ENCODE measurements at places on chromosomes 4 and X. TPM values are rescaled to one million over a fixed set of nuclear protein-coding genes. Genes with fewer than 3 reads are reported as not detected.

Gene HPSE
- total RNA-seq = 7.1 TPM

Gene FOXR2
- not detected for total RNA-seq

Gene DDX3X
- 944 TPM for total RNA-seq

Gene GSX2
- not detected for total RNA-seq

Gene ITIH6
- not detected for total RNA-seq

Gene CHST7
- 6.3 TPM for total RNA-seq

Gene GC
- total RNA-seq = not detected

Gene FATE1
- not detected for total RNA-seq

DNA sequence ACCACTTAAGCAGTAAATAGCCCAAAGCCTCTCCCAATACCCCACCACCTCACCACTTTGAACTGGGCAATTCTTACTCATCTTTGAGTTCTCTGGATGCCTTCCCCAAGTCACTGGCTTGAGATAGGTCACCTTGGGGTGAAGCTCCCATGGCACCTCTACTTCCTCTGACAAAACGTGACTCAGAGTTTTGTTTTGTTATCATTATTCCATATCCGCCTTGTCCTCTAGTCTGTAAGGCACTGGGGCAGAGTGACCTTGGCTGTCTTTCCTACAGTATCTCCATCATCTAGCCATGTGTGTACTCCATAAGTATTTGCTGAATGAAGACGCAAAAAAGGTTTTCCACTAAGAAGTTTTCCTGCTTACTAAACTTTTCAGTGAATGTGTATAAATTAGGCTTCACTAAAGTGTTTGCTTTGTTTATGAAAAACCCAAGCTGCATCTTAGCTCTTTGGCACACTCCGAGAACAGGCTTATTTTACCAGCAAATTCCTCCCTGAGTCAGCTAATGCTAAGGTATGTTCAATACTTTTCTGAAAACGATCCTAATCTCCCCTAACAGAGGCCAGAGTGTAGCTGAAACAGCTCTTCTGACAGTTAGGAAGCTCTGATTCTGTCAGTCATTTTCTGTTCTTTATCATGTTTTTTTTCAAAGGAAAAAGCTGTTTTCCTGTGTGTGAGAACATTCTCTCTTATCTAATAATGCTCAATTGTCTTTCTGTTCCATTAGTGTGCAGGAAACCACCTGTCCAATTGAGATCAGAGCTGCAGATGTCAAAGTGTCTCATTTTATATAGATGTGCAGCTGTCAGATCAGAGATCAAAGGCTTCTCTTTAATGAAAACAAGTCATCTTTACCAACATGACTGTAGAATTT, 30.2 kb upstream of the TSPAN5 start:
- no peak for DNase-seq

DNA sequence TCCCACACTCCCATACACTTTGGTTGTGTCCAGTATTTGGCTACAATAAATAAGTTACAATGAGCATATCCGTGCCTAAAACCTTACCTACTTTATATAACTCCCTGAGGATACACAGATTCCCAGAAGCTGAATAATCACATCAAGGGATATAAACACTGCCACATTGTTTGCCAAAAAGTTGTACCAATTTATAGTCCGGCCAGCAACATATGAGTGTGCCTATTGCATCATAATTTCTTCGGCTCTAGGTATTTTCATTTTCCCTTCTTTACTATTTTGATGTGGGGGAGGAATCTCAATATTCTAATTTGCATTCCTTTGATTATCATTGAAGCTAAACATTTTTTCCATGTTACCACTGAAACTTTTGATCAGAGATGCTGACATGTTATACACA, 146.4 kb downstream of the PCDH19 start:
- no peak for DNase-seq

- no peak for DNase-seq
These were observed 26.3 kb downstream of the CCNQ start for GRCh38 chrX:153572601-153573000.

- no peak for DNase-seq
These were observed 104.6 kb downstream of the TMEM144 start for GRCh38 chr4:158314756-158315487.

- no peak for DNase-seq
These were observed 27.6 kb upstream of the KCNIP4 start for GRCh38 chr4:21976166-21976565.

GRCh38 chr4:121484633-121485032, 103.8 kb upstream of the QRFPR start:
- DNase-seq = no peak

DNA sequence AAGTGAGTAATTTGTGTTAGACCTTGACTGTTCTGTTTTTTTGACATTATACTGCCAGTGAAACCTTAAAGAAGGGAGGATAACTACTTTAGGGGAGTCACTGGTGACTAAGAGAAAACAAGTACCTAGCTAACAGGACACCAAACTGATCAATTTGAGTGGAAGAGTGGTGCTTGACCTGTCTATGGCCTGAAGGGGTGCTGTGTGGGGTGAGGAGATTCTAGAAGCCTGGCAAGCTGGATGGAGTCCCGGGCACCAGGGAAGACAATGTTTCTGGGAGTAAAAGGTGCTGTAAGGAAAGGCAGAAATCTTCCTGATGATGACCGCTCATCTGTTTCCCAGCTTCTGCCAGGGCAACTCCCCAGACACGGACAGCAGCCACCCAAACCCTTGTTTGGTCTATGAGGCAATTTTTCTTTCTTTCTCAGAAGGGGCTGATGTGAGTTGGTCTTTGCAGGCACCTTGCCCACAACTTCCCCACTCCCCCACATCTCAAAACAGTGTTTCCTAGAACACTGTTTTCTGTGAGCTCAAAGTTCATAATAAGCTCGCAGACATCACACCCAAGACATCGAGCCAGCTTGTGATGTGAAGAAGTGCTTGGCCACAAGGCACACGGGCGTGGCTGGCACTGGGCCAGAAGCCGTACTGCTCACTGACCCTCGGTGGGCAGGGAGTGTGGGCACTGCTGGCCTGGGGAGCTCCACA, 4.6 kb downstream of the TXK start:
- no peak for DNase-seq

DNA sequence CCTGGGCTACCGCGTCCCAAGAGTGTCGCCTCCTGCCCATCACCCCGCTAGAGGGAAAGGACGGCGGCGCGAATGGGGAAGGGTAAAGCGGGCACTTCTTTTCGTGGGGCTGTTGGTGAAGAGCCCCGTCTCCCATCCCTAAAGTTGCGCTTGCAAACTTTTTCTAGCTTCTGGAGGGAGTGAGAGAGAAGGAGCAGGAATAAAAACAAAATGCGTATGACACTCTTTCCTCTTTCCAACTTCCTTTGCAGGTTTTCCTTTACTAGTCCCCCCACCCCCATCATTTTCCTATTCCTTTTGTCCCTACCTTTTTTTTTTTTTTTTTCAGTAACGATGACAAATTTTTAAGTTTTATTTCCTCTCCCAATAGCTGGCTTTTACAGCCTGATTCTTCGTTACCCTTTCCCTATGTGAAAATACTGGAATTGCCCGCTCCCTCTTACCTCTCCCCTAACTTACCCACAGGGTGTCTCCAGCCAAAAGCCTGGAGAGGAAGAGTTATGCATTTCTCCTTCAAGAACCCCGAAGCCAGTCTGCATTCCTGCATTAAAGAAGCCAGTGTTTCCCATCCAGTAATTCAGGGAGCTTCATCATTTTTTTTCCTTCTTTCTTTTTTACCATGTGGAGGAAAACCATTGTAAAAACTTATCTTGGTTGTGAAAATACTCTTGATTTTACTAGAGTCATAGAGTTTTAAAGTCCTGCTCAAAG, 613 bp upstream of the ARSJ start:
- DNase-seq = no peak

- DNase-seq = no peak
These were observed at the start of the genes SATL1 and ZNF711 for GRCh38 chrX:85243761-85244449. Gene SATL1 (minus strand): TSS chrX:85243779. CDS start chrX:85108968, 134,811 bp downstream. Gene ZNF711 (plus strand): TSS chrX:85243991. CDS start chrX:85247573, 3,582 bp downstream.

GRCh38 chr4:113524096-113524495, 237.4 kb downstream of the CAMK2D start:
- DNase-seq = no peak

DNA sequence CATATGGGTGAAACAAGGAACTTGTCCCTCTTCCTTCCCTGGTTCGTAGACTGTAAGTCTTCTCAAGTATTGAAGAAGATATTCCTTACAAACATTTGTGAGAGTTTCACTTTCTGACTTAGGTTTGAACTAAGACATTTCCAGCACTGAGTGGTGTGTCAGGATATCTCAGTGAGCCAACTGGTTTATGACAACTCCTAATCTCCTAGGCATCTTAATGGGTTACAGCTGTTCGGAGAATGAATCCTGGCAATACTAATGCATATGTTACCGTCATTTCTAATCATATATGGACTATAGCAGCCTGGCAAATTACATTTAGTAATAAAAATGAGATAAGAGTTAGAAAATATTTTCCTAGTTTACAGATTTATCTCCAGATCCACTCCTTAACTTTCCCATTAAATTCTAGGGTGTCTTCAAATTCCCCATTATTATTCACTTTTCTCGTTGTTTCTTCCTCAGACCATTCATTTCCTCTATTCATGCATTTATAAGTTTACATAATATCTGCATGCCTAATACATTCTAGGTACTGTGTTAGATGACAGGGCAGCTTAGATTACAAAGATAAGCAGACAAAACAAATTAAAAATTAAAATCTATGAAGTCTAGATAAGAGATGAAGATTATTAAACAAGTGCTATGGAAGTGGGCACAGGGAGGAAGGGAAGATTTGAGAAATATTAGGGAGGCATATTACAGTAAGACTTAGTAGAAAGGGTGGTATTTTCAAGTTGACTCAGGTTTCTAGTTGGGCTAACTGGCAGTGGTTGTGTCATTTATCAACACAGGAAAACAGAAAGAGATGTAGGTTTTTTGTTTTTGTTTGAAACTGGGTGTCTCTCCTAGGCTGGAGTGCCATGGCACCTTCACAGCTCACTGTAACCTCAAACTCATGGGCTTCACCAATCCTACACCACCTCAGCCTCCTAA, 173.9 kb downstream of the WDFY3 start:
- no peak for DNase-seq

- no peak for DNase-seq
These were observed 15.2 kb upstream of the PHOX2B start for GRCh38 chr4:41763729-41764128.

GRCh38 chr4:17477774-17478472, 34.0 kb downstream of the QDPR start:
- no peak for DNase-seq

DNA sequence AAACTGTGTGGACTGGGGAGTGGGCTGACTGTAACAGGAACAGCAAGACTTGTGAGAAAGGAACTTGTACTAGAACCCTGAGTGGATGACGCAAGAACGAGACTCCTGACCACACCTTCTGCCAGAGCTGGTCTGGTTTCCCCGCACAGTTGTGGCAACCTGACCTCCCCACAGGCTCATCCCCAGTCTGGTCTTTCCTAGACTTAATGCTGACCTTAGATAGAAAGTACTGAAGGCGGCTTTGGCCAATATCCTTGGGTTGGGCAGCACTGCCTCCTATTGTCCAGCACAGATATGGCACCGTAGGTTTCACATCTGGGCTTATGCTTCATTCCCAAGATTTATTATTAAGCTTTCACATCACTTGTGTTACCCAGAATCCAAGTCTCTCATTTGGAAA, 137.8 kb upstream of the FRG1 start:
- DNase-seq = no peak

- no peak for DNase-seq
These were observed 69.8 kb downstream of the SHROOM3 start for GRCh38 chr4:76504613-76505465.

- no peak for DNase-seq
These were observed 39.5 kb downstream of the NSD2 start for GRCh38 chr4:1910643-1911042.

DNA sequence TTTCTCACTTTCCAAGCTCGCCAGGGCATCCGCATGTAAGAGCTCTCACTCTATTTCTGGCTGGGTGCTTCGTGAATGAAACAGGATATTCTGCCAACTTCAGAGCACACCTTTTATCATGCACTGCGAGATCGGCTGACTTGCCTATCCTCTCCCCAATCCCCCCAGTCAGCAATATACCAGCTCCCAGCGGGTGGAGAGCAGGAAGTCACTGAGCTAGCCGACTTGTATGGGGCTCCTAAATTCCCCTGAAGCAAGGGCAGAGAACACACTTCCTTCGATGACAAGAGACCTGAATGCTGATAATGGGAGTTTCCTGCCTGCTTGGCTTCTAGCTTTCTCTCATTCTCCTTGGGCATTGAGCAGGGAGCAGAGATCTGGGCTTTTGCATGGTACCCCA, 33.8 kb upstream of the MAMLD1 start:
- no peak for DNase-seq

DNA sequence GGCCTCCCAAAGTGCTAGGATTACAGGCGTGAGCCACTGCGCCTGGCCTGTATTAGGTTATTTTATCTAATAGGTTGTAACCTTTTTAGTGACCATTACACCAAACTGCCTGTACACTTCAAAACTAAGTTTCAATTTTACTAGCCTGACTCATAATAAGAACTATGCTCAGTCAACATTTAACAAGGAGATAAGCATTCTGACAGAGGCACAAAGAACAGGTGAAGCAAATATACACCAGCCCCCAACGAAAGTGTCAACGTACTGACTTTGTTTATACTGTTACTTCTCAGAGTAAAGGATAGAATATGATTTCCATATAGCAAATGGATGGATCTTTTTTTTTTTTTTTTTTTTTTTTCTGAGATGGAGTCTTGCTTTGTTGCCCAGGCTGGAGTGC, 62.8 kb downstream of the SHISA3 start:
- DNase-seq = no peak

GRCh38 chrX:107485013-107485412, 35.6 kb downstream of the FRMPD3 start:
- DNase-seq = no peak

GRCh38 chrX:13834355-13834754, 17.5 kb upstream of the GPM6B start:
- no peak for DNase-seq

Data from T-helper 17 cell (primary cell).